ENCODE measurements at places on chromosomes 5 and 9.
A peak's percentile ranks its signal among the peaks of the same experiment; 100 is the strongest.

GRCh38 chr9:86315078-86315477 is 32.7 kb upstream of the ISCA1 start:
- no peak for DNase-seq

DNA sequence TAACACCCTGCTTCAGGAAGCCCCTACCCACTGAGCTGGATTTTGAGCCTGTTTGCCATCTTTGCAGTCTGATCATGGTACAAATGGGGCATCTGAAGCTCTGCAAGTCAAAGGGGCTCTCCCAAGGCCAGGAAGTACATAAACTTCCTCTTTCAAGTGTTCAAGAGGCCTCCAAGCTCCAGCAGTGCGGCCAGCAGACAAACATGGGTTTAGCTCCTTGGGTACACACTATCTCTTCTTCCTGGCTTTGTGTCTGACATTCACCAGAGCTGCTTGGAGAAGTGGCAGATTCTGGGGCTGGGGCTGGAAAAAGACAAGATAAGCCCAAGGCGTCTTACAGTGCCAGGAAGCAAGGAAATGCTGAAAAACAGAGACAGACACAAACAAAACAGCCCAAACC is 34.1 kb downstream of the LAMC3 start:
- DNase-seq = no peak

DNA sequence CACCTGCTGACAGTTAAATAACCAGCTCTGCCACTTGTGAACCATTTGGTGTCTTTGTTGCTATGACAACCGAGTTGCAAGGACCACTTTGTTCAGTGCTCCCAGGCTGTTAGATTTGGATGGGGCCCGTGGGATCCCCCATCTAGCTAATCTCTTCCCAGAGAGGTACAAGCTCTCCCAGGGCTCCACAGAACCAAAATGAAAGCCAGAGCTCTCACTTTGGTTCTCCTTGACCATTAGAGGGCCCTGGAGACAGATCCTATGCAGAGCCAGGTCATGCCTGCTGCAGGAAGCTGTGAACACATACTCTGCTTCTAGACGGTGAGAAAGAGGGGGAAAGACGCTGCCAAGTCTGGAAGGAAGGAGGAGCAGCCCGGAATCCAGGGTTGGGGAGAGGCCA is 224.6 kb downstream of the GABBR2 start:
- DNase-seq = no peak

DNA sequence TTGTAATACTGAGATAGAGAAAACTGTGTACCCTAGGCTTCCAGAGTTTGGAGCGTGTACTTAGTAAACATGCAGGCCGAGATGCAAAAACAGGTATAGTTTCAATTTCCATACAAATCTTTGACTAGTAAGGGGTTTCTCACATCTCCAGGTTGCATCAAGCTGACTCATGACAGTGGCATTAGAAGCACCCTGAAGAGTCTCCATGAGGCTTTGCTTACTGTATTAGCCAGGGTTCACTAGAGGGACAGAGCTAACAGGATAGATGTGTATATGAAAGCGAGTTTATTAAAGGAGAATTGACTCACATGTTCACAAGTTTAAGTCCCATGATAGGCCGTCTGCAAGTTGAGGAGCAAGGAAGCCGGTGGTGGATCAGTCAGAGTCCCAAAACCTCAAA is 275.3 kb upstream of the CDH6 start:
- no peak for DNase-seq

GRCh38 chr9:135584371-135584770 is 22.8 kb downstream of the PAEP start:
- no peak for DNase-seq

- DNase-seq = no peak
These were observed 201.9 kb downstream of the HSPA4 start for GRCh38 chr5:133253671-133254070.

GRCh38 chr9:134526584-134527477 is 114.8 kb upstream of the COL5A1 start:
- no peak for DNase-seq

GRCh38 chr5:171627936-171628632 is 157.5 kb upstream of the SMIM23 start:
- no peak for DNase-seq

DNA sequence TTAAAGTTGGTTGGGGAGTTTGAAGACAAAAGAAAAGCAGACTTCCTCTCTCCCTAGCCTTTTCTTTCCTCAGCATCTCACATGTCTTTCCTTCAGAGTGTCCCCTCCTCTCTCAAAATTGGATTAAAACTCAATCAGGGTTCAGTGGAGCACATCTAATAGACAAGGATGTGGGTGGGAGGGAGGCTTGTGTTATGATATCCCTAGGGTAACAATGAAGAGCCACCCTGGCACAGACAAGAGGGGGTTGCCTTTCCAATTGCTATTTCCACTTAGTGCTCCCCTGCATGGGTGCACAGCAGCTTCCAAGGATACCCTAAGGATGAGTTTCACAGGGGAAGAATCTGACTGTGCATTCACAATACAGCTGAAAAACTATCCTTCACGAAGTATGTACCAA is 585.2 kb upstream of the C9orf72 start:
- DNase-seq = no peak

DNA sequence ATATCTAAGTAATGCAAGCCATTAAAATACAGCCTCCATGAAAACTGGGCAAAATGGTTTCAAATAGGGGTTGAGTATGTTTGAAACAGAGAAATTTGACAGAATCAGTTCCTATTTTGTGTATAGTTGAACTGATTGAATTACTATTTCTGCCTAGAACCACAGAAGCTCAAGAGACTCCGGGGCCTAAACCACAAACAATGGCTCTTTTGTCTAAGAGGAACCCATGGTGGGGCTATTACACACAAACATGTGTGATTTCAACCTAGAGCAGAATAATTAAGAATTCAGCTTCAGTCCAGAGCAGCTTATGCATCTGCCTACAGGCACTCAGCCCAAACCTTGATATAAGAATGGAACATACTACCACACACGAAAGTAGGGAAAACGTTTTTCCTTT is 171.2 kb upstream of the MPDZ start:
- no peak for DNase-seq

DNA sequence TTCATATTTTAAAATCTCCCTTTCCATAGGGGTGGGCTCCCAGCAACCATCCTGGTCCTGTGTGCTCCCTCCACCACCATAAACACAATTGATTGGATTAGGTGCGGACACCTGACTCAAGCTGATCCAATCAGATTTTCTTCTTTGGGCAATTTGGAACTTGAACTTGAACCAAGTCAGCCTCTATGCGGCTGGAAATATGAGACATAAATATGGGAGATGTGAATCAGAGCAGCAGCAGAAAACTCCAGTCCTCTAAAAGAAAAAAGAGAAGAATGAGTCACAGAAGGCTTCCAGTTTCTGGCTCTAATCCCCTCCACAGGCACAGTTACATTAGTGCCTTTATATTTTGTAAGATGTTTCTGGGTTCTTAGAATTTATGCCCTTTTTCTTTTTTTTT is 306.6 kb downstream of the MLLT3 start:
- DNase-seq = no peak

DNA sequence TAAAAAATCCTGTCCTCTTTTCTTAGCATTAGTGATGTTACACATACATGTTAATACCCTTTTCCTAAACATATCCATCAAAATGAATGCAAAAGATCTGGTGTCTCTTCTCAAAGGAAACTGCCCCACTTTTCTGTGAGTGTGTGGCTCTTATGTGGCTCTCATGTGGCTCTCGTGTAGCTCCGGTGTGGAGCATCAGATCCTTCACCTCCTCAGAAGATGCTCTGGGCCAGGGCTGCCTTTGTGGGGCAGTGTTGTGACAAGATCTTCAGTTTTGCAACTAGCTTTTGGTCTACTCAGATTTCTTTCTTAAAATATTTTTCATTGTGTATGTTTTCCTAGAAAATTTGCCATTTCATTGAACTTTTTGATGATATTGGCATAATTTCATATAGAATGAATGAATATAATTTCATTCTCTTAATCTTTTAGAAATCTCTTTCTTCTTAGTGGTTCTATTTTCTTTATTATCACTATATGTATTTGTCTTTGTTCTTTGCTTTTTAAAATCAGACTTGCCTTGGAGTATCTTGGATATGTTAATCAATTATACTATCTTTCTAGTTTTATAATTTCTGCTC is 19.4 kb downstream of the GARNL3 start:
- DNase-seq = peak; percentile 22

DNA sequence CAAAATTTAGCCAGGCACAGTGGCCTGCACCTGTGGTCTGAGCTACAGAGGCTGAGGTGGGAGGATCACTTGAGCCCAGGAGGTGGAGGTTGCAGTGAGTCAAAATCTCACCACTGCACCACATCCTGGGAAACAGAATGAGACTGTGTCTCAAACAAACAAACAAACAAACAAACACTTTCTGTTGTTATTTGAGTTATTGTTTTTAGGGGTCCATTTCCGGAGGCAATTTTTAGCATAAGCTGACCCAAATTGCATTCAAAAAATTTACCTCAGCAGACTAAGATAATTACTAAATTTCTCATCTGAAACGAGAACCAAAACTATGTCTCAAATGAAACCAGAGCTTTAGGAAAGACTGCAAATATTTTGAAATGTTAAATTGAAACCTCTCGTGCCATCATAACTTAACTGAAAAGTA is 1485.1 kb downstream of the EFNA5 start:
- no peak for DNase-seq

- no peak for DNase-seq
These were observed 36.3 kb upstream of the SMIM15 start for GRCh38 chr5:61198606-61199005.

DNA sequence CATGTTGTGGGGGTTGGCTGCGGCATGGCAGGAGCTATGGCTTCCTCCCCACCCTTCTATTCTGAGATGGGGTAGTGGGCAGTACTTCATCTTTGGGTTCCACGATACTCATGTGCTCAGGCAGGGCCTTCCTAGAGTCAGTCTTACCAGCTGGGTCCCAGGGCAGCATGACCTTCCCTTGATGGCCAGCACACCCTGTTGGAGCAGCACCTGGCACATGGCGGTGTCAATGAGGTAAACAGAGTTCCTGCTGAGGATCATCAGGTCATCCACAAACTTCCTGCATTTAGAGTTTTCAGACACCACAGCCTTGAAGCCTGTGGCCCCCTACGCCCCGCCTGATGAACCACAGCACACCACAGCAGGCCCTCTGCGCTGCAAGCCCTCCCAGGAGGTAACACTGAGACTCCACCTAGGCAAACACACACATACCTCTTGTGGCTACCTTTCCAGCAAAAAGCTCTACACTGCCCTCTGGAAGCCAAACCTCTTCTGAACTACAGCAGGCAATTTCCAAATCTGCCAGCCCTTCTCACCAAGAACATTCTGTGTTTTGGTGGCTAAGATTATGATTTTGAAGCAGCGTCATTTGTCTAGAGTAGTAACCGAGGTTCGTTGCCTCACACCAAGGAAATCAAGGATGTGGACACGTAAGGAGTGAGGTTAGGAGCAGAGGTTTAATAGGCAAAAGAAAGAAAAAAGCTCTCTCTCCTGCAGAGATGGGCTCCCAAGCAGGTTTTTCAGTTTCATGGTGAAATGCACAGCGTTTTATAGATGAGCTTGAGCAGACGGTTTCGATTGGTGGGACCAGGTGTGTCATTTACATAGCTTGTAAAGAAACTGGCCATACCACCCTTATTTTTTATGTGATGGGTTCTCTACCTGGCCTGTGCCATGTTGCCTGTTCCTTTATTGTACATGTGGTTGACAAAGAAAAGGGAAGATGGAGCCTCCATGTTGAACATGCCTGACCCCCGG is 20.3 kb upstream of the TMEM174 start:
- no peak for DNase-seq

DNA sequence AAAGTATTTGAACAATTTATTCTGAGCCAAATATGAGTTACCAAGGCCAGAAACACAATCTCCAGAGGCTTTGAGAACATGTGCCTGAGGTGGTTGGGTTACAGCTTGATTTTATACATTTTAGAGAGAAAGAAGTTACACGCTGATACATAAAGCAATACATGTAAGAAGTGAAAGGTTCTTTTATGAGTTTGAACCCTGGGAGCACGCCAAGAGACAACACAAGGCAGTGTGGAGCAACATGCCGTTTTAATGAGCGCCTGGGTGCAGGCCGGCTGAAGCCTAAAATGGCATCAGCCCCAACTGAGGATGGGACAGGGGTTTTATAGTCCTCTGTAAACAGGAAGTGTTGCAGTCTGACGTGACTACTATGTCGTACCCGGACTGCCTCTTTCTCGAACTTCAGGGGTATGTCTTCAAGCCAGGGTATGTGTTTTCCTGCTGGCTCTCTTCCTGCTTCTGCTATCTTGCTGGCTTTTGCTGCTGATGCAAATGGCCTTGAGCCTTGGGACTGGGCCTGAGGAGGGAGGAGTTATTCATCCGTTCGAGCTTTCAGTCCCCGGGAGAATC is 193.7 kb downstream of the CYLC2 start:
- no peak for DNase-seq

- DNase-seq = no peak
These were observed 4.0 kb downstream of the SNX30 start for GRCh38 chr9:112754578-112754977.

DNA sequence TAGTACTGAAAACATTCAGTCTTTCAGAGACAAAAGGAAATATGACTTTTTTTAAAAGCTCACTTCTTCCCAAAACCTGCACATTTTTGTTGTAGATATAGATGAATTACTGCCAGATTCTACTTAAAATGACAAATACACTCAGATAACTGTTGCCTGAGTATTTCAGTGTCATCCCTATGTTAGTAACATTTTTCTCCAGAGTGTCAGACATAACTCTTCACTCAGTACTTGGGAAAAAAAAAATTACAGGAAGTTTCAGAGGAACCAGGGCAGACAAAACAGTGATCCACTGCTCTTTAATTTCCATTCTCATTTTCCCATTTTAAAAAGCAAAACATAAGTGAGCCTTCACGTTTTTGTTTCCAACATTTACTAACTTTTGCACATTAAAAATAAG is 79.3 kb upstream of the ITGA1 start:
- no peak for DNase-seq

- no peak for DNase-seq
These were observed 859 bp downstream of the CDKN2AIPNL start for GRCh38 chr5:134410822-134411221.

GRCh38 chr9:120522032-120522431 is 57.9 kb downstream of the CDK5RAP2 start:
- DNase-seq = no peak

DNA sequence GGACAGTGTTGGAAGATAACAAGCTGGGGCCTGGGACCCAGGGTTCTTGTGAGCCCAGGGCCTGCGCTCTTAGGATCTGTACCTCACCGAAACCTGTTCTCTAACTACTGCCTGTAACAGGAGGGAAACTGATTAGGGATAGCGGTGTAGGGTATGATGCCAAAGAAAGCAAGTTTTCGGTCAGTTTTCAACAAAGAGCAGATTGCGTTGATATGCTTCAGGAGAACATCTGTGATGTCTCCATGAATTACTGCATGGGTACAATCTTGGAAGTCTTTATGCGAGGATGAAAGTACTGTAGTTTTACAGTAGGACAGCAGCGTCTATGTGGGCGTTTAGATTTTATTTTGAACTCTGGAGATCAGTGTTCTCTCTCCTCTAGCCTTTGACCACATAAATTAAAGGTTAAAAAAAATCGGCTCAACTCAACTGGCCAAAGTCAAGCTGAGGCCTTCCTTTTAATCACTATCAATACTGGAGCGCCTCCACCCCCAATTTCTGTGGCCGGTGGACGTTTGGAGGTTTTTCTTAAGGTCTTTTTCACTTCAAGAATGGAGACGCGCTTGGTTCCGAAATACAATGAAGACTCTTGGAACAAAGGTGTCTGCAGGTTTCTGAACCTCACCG is 3.0 kb downstream of the NFIL3 start:
- no peak for DNase-seq
